Stimulated activated CD8-positive, alpha-beta memory T cell treated with anti-CD3 and anti-CD28 coated beads, Interleukin-15, amount 100 ng/mL, for 4 hours (primary cell): ENCODE measurements at places on chromosomes 13 and 19.
A peak's percentile ranks its signal among the peaks of the same experiment; 100 is the strongest.

GRCh38 chr19:29528946-29529645 is 3.3 kb downstream of the VSTM2B start:
- DNase-seq: no peak

GRCh38 chr19:54473071-54473891 is at the start of gene CDC42EP5:
Gene CDC42EP5 (minus strand): TSS chr19:54473296. CDS start chr19:54465547, 7,749 bp downstream.
- DNase-seq: no peak

GRCh38 chr19:35165200-35166058 is 10.9 kb downstream of the FXYD5 start:
- DNase-seq: no peak

GRCh38 chr13:109743706-109744453 is 42.5 kb downstream of the IRS2 start:
- DNase-seq: no peak

DNA sequence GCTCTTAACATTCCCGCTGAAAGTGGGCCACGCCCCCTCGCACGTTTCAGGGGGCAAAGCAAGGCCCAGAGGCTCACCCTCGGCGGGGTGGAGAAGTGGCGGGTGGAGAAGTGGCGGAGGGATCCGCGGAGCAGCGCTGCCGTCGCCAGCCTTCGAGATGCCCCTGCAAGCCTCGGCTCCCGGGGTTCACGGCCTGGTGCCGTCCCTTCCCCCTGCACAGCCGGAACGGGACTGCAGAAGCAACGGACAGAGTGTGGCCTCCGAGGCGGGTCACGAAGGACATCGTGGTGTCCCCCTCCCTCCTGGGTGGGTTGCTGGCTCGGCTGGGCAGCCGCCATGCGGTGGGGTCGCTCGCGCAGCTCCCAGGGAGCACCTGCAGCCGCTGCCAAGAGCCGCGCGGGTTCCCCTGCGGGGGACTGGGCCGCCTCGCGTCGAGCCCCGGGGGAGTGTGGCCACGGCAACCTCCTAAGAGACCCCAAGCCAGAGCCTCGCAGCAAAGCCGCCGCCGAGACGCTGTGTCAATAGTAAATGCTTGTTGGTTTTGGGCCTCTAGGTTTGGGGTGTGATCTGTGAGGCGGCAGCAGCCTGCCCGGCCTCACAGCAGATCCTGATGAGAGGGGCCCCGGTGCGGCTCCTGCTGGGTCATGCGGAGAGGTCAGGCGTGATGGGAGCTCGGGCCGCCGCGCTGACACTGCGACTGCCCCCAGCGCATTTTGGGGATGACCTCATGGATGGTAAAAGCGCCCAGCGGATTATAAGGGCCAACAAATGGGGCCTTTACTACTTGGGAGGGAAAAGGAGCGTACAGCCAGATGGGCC is 5.5 kb downstream of the TPGS1 start:
- DNase-seq: no peak

DNA sequence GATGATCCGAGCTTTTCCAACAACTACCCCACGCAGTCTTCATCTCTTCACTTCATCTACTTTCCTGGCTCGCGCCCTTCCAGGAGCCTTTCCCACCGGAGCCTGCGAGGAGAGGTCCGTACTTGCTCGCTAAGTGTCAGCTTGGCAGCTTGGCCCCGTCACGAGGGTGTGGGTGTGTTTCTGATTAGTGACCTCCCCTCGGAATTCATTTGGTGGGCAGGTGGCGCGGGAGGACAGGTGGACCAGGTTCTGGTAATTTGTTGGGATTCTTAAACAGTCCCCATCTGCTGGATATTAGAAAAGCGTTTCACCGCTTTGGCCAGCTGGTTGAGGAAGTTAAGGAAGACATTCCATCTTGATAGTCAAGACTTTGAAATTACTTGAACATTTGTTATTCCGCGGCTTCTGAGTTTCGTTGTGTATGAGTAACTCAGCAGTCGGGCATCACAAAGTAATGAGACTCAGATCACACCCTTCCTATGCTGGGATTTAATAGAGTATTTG is 515 bp downstream of the UFM1 start:
- DNase-seq: peak; percentile 17

DNA sequence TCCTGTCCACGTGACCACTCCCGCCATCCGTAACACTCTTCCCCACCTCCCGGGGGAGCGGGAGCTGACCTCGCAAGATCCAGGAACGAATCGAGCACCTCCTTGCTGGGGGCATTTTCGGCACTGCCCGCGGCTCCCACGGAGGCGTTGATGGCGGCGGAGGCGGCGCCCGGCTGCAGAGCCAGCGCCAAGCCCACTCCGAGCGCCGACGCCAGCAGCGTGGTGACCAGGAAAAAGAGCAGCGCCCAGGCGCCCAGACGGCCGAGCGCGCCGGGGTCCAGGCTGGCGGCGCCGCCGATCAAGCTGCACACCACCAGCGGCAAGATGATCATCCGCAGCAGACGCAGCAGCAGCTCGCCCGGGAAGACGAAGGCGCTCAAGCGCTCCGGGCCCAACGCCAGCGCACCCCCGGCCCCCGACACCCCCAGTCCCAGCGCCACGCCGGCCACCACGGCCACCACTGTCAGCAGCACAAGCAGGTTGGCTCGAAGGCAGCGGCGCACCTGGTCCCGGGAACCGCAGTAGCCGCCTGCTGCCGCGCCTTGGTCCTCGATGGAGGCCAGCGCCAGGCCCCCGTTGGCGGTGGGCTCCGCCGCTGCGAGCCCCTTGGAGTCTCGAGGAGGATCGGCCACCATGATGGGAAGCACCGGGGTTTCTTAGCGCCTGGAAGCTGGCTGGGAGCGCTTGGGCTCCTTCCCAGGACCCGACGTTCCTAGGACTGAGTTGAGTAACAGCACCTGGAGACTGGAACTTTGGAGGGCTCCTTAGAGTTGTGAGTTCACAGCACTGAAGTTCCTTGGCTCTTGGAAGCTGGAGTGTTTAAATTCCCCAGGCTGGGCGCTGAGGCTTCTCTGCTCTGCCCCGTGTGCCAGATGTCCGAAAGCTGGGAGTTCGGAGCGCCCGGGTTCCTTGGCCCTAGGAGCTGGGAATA is 798 bp downstream of the SLC1A5 start:
- no peak for DNase-seq

GRCh38 chr19:8392017-8392591 is 1.9 kb downstream of the RAB11B start:
- DNase-seq: no peak

- DNase-seq: no peak
Measured at GRCh38 chr13:49265822-49266221, 18.1 kb downstream of the CDADC1 start.

DNA sequence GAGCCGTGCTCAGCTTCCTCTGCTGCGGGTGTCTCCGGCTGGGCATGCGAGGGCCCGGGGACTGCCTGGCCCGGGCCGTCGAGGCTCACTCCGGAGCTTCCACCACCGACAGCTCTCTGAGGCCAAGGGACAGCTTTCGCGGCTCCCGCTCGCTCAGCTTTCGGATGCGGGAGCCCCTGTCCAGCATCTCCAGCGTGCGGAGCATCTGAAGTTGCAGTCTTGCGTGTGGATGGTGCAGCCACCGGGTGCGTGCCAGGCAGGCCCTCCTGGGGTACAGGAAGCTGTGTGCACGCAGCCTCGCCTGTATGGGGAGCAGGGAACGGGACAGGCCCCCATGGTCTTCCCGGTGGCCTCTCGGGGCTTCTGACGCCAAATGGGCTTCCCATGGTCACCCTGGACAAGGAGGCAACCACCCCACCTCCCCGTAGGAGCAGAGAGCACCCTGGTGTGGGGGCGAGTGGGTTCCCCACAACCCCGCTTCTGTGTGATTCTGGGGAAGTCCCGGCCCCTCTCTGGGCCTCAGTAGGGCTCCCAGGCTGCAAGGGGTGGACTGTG is 1.2 kb downstream of the S1PR4 start:
- DNase-seq: no peak

- no peak for DNase-seq
Measured at GRCh38 chr13:88115976-88116375, 444.8 kb downstream of the SLITRK5 start.

- no peak for DNase-seq
Measured at GRCh38 chr13:24181991-24182702, 21.6 kb downstream of the SPATA13 start.

GRCh38 chr13:44575741-44576350 is at the start of gene TSC22D1:
Gene TSC22D1 (minus strand): TSS chr13:44576330. CDS start chr13:44576074, 256 bp downstream.
- peak; percentile 63 for DNase-seq

- no peak for DNase-seq
Measured at GRCh38 chr13:93098972-93099371, 127.6 kb upstream of the GPC6 start.

DNA sequence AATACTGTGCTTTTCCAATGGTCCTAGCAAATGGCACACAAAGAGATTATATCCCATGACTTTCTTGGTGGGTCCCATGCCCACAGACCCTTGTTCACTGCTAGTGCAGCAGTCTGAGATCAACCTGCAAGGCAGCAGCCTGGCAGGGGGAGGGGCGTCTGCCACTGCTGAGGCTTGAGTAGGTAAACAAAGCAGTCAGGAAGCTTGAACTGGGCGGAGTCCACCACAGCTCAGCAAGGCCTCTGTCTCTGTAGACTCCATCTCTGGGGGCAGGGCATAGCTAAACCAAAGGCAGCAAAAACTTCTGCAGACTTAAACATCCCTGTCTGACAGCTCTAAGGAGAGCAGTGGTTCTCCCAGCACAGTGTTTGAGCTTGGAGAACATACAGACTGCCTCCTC is 82.9 kb downstream of the ZNF737 start:
- DNase-seq: no peak

- no peak for DNase-seq
Measured at GRCh38 chr13:112127564-112128330, 60.8 kb downstream of the SOX1 start.

DNA sequence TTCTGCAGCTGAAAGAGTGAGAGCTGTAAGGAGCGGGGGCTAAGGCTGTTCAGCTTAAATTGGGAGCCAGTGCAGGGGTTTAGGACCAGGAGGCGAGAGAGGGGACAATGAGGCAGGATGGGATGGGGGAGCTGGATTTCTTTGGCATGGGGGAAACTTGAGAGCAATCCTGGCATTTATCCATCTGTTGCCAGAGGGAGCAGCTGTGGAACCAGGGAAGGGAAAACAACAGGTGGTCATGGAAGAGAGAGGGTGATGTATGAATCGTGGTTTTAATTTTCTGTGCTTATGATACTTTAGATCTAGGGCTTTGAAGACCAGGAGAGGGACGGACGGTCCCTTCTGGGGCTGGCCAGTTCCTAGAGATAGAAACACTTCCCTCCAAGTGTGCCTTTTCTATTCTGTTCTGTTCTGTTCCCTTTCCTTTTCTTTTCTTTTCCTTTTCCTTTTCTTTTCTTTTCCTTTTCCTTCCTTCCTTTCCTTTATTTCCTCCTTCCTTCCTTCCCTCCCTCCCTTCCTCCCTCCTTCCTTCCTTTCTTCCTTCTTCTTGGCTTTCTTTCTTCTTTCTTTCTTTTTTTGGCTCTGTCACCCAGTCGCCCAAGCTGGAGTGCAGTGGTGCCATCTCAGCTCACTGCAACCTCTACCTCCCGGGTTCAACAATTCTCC is 16.0 kb upstream of the CCL25 start:
- DNase-seq: no peak

- no peak for DNase-seq
Measured at GRCh38 chr13:42110410-42111155, 62.1 kb downstream of the DGKH start.

- DNase-seq: no peak
Measured at GRCh38 chr19:30367006-30367405, 5.2 kb upstream of the ZNF536 start.

DNA sequence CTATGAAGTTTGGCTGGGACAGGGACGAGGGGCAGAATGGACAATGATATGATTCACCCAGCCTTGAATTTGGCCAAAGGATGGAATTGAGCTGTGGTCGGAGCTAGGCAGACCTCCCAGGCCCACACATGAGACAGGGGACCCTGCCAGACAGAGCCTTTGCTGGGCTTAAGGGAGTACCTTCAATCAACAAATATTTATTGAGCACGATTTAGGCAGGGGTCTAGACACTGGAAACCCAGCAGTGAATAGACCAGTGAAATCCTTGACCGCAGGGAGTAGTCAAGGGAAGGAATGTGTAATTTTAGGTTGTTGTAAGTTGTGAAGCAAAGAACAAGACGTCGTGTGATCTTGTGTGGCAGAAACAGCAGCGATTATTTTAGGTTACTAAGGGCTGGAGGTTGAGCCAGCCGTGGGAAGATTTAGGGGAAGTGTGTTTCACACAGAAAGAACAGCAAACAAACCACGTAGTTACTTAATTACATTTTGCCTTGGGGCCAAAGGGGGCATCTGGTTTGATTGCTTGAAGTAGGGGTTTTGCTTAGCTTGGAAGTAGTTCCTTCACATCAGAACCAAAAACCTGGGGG is 16.9 kb upstream of the AP1M2 start:
- DNase-seq: no peak

- DNase-seq: no peak
Measured at GRCh38 chr13:98761986-98762616, 9.6 kb upstream of the SLC15A1 start.

- no peak for DNase-seq
Measured at GRCh38 chr13:67204764-67205163, 25.4 kb downstream of the PCDH9 start.

- no peak for DNase-seq
Measured at GRCh38 chr19:12611361-12611699, 610 bp downstream of the ZNF791 start.

GRCh38 chr13:99658261-99658991 is 157.2 kb downstream of the TM9SF2 start:
- DNase-seq: no peak

DNA sequence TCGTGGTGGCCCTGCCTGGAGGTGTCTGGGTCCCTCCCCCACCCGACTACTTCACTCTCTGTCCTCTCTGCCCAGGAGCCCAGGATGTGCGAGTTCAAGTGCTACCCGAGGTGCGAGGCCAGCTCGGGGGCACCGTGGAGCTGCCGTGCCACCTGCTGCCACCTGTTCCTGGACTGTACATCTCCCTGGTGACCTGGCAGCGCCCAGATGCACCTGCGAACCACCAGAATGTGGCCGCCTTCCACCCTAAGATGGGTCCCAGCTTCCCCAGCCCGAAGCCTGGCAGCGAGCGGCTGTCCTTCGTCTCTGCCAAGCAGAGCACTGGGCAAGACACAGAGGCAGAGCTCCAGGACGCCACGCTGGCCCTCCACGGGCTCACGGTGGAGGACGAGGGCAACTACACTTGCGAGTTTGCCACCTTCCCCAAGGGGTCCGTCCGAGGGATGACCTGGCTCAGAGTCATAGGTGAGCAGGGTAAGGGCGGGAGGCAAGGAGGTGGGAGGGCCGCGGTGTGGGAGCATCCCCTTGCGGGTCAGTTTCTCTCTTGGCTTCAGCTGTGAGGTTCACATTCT is 19.2 kb downstream of the NECTIN2 start:
- DNase-seq: no peak

DNA sequence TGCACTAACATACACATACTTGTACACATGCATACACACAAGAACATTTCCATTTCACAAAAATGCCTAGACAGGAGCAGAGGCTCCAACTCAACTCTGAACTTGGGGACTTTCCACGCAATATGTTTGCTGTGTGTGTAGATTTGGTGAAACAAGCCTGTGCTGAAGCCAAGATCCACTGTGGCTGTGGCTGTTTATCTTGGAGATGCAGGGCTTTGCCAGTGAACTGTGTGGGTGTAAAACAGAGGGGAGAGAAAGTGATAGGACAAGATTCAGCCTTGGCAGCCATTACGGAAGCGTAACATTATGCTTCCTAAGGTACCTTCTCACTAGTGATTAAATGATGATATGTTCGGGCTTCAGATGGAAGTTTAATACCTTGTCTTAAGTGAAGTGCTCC is 73.2 kb upstream of the MBNL2 start:
- no peak for DNase-seq

GRCh38 chr19:46471116-46471733 is at the start of gene PNMA8A:
Gene PNMA8A (minus strand): TSS chr19:46471563. CDS start chr19:46471035, 528 bp downstream.
- no peak for DNase-seq

- no peak for DNase-seq
Measured at GRCh38 chr13:77016888-77017623, 9.9 kb downstream of the FBXL3 start.
